MG63 (cell line): ENCODE measurements at places on chromosomes 12 and 14. TPM values are rescaled to one million over a fixed set of nuclear protein-coding genes. Genes with fewer than 3 reads are reported as not detected.

CACNA2D4 gene
- 0.91 and 1.4 TPM in 2 replicates for total RNA-seq

RNASE7 gene
- not detected in 2 replicates for total RNA-seq

BMP4 gene
- total RNA-seq = 9.3 and 13.5 TPM in 2 replicates

B4GALNT1 gene
- total RNA-seq = 8.9 and 13.9 TPM in 2 replicates

KRT83 gene
- not detected in 2 replicates for total RNA-seq

CLEC7A gene
- total RNA-seq = not detected in 2 replicates

PTCSC3 gene
- total RNA-seq = not detected in 2 replicates

OR10P1 gene
- total RNA-seq = not detected in 2 replicates

KCNH3 gene
- not detected in 2 replicates for total RNA-seq

KCNC2 gene
- not detected in 2 replicates for total RNA-seq

RERGL gene
- total RNA-seq = not detected in 2 replicates

SRRM4 gene
- total RNA-seq = not detected in 2 replicates

NXPH4 gene
- 1.2 TPM in 1 of 2 replicates, not detected in the other for total RNA-seq

DIO3 gene
- 0.07 TPM in 1 of 2 replicates, not detected in the other for total RNA-seq

NANOG gene
- total RNA-seq = not detected in 2 replicates

GRCh38 chr12:82174383-82174782 is 183.8 kb downstream of the CCDC59 start:
- DNase-seq = no peak

DNA sequence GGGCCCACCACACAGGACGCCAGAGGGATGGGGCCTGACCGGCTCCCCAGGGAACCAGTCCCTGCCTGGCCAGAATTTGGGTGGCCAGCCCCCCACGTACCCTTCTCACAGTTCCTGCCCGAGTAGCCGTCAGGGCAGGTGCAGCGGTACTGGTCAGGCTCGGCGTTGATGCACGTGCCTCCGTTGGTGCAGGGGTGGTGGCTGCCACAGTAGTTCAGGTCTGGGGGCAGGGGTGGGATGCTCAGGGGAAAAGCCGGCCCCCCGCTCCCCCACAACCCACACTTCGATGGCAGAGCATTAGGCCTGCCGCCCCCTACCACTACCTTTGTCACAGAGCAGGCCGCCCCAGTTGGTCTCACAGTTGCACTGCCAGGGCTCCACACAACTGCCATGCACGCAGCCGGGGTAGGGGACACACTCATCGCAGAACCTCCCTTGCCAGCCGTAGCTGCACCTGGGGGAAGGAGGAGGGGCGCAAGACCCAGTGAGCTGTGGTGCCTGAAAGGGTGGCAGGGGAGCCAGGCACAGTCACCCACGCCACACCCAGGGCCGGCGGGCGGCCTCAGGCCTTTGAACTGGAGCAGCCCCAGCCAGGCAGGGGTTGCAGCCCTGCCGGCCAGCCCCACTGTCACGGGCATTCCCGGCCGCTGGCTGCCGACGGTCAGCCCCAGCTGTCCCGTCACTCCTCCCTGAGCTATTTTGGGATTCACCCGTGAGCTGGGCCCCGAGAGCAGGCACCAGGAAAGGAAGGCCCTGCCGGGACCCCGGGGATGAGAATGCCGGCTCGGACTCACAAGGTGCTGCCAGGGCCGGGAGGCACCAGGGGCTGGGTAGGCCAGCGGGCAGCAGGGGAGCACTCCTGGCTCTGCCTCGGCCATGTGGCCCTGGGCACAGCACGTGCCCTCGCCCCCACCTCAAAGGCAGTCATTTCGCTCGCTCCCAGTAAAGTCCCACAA is 16.5 kb downstream of the JAG2 start:
- no peak for DNase-seq

GRCh38 chr12:57456145-57456700 is 1.1 kb downstream of the INHBE start:
- DNase-seq = no peak

DNA sequence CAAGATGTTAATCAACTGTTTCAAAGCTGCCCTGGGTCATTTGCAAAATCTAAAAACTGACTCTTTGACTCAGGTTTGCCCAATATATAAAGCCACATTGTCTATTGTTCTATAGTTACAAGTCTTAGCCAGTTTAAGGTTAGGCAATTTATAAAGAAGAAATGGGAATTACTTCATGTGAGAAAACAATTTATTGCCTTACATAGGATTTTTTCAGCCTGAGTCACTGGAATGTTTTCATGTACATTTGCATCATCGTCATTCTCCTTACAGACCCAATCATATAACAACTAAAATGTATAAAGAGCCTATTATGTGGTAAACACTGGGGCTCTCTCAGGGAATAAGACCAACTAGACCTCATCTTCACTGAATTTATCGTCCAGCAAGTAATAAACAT is 100.3 kb upstream of the PLEKHG7 start:
- DNase-seq = no peak

DNA sequence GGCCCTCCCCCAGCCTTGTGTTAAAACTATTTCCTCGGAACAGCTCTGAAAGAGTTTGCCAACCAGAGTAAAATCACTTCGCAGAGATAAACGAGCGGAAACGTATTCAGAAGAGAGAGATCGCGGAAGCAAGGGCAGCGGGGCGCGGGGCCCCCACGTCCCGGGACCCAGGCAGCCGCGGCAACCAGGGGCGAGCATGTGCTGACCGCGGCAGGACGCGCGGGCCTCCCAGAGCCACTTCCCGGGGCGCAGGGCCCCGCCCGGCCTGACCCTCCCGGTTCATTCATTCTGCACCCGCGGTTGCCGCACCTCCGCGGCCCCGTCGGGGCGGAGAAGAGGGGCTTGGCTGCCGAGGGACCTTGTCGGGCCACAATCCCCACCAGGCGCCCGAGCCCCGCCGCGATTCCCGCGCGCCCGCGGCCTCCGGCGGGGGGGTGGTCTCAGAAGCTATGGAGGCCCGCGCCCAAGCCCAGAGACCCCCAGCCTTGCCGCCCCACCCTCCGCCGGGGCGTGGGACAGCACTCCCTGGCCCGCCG is 598 bp downstream of the UBE2N start:
- DNase-seq = peak; percentile 41

GRCh38 chr12:69688471-69689427 is 10.4 kb downstream of the BEST3 start:
- peak; percentile 99 for DNase-seq

DNA sequence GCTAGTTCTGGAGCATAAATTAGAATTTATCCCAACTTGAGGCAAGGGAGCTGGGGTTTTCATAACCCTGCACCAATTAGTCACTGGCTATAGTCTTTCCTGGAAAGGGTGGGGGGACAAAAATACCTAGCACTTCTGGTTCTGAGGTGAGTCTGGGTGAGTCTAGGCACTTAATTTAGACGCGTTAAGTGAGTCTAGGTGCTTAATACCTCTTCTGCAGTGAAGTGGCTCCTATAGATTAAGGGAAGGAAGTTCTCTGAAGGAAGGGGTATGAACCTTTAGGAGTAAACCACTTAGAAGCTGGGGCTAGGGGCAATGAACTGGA is 251.7 kb downstream of the EFCAB11 start:
- no peak for DNase-seq

GRCh38 chr14:60893911-60894310 is 87.0 kb downstream of the TRMT5 start:
- no peak for DNase-seq

- DNase-seq = peak; percentile 82
Observed at GRCh38 chr12:468671-469389, 9.1 kb downstream of the B4GALNT3 start.

DNA sequence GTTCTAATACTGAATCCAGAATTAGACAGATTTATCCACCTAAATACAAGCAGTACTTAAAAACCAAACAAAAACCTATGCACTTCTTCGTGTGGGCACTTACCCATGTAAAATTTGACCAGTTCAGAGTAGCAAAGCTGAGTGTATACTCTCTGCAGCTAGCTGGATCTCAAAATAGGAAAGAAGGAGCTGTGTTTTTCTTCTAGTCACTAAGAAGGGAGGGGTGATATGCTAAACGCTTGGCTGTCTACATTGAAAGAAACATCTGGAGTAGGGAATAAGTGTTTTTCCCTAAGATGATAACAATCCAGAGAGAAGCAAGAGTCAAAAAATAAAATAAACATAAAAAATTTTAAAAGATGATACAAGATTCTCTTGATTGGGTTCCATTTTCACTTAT is 20.0 kb downstream of the RBMS2 start:
- DNase-seq = no peak

- DNase-seq = peak; percentile 39
Observed at GRCh38 chr12:120944645-120945217, 33.6 kb upstream of the HNF1A start.

DNA sequence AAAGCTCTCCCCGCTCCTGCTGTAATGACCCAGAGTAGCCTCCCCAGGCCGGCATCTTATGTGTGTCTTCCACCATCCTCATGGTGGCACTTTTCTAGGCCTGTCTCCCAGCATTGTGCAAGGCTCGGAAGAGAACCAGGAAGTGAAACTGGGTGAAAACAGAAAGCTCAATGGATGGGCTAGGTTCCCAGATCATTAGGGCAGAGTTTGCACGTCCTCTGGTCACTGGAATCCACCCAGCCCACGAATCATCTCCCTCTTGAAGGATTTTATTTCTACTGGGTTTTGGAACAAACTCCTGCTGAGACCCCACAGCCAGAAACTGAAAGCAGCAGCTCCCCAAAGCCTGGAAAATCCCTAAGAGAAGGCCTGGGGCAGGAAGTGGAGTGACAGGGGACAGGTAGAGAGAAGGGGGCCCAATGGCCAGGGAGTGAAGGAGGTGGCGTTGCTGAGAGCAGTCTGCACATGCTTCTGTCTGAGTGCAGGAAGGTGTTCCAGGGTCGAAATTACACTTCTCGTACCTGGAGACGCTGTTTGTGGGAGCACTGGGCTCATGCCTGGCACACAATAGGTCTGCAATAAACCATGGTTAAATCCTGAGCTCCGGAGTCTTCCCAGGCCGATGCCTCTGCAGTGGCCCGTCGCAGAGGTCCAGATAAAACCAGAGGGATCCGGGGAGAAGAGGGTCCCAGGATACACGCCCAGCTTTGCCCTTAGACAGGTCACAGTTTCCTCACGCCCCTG is 15.6 kb downstream of the ACVRL1 start:
- DNase-seq = peak; percentile 55

GRCh38 chr12:97306147-97306546 is 156.5 kb upstream of the RMST start:
- DNase-seq = no peak

GRCh38 chr14:77622366-77622961 is 6.0 kb upstream of the SPTLC2 start:
- no peak for DNase-seq

- DNase-seq = no peak
Observed at GRCh38 chr12:2683283-2684025, 111.3 kb upstream of the FKBP4 start.

DNA sequence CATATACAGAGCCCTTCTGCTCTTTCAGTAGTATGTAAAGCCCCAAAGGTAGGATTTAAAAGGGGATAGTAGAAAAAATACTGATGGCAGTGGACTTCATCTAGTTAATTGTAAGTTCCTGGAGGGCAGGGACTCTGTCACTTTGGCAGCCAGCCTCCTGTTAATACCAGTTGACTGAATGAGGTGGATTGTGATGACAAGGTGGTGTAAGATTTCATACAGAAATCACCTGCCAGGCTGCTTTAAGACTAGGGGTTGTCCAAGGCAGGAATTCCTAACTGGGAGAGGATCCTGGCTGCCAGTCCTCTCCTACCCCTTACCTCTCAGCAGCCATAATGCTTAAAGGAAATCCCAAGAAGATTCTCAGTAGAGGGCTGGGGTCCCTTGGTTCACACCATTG is 7.3 kb downstream of the DYRK2 start:
- no peak for DNase-seq

- DNase-seq = no peak
Observed at GRCh38 chr14:22985894-22986507, 3.6 kb upstream of the AJUBA start.

DNA sequence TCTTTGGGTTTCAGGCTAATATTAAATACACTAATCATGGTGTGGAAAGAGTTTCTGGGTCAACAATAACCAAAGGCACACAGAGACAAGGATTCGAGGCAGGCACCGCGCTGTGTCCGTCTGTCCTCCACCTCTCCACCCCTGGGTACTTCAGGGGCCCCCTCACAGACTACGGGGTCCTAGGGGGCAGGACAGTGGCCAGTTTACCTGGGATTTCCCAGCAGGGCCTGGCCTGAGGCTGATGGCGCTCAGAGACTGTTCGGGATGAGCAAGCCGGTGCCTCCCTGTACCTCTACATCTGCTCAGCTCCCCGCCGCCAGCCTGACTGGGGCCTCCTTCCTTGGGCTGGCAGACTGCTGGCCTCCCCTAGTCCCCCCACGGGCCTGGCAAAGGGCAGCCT is 18.1 kb upstream of the EIF5 start:
- no peak for DNase-seq

GRCh38 chr12:1594006-1594260 is 448 bp downstream of the FBXL14 start:
- no peak for DNase-seq

DNA sequence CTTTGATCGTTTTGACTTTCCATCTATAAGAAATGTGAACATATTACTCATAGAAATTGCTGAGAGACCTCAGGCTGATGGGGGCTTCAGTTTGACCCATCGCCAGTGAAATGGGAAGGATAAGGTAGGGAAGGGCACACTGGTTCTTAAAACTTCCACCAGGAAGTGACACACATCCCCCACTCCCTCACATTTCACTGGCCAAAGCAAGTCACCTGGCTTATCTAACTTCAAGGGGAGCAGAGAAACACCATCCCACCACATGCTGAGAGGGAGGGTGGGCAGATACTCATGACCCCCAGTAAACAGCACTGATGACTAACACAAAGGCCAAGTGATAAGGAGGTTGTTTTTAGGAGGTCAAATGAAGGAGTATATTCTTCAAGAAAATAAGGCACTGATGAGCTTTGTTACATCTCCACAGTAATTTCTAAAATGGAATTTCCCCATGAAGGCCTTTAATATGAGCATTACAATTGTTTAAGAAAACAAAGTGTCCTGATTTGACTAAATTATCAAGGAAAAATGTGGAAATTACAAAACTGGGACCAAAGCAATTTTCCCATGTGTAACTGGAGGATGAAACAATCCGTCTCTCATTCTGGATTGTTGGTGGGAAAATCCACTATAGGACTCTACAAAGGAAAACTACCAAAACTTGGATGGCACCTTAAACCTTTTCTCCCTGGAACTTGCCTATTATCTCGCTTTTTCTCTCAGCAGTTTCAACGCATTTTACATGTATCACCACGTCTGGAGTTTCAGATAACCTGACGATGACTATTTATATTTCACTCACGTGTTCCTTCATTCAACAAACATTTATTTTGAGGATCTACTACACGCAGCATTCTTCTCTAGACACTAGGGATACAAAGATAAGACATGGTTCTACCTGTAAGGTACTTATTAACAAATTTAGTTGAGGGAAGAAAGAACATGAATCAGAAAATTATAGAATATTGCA is 91.8 kb upstream of the EEA1 start:
- no peak for DNase-seq

DNA sequence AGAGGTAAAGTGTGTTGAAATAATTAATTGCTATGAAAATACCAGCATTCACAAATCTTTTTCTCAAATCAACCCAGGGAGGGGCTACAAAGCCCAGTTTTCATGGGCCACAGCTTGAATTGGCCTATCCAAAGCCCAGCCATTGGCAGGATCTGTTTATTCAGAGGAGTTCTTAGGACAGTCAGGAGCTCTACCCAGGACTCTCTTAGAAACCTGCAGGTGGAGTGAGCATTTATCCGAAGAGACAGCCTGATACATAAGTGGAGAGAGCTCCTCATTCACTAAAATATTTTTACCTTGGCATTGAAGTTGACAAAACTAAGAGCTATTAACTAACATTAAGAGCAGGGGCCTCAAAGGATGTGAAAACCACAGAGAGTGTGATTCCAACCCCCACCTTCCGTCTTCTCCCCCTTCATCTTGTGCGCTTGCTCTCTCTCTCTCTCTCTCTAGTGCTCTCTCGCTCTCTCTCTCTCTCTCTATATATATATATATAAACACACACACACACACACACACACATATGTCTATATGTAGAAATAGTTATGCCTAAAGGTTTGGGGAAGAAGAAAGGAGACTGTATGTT is 315.5 kb downstream of the SNAPC1 start:
- DNase-seq = no peak
